Cardiac septum (tissue), 1 donor: ENCODE measurements at places on chromosomes 5 and 9. TPM values are rescaled to one million over a fixed set of nuclear protein-coding genes. Genes with fewer than 3 reads are reported as not detected.

DNA sequence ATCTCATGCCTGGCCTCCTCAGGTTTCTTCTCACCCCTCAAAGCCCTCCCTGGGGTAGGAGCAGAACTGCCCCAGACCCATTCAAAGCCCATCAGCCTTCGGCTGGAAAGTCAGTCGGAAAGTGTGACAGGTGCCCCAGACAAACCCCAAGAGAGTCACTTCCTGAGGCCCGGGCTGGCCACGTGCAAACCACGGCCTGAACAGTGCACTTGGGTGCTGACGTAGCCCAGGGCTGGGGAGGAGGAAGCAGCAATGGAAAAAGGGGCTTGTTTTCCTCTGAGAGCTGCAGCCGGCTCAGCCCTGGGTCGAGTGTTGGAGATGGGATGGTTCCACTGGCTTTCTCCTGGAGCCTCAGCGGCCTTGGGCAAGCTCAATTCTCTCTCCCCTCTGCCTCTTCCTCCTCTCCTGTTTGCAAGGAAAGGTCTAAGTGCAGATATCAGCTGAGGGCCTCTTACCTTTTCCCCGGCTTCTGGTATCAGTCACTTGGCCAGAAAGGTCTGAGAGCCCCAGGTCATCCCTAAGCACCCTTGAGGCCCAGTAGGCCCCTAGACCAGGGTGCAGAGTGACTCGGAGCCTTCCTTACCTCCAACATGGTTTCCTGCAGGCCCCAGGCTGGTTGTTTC is 5.9 kb upstream of the EGR1 start:
- DNase-seq = no peak

The SH3TC2 gene
- 2.5 TPM for total RNA-seq

DNA sequence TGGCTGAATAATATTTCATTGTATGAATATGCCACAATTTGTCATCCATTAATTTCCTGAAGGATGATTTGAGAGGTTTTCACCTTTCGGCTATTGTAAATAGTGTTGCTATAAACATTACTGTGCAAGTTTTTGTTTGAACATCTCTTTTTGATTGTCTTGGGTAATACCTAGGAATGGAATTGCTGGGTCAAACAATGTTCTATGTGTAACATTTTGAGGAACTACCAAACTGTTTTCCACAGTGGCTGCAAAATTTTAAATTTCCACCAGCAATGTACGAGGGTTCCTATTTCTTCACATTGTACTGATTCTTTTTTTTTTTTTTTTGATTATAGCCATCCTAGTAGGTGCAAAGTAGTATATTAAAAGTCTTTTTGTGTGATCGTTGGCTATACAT is 63.8 kb upstream of the ANKH start:
- DNase-seq = no peak

GRCh38 chr5:99900302-99900852 is 634.8 kb upstream of the FAM174A start:
- no peak for DNase-seq

GRCh38 chr5:61405511-61406295 is 73.6 kb downstream of the ZSWIM6 start:
- no peak for DNase-seq
